ENCODE measurements at places on chromosomes 7 and 10.

GRCh38 chr10:125200396-125200795 is 40.0 kb upstream of the CTBP2 start:
- no peak for DNase-seq

GRCh38 chr7:2613098-2613930 is 18.5 kb upstream of the TTYH3 start:
- DNase-seq, result no peak

DNA sequence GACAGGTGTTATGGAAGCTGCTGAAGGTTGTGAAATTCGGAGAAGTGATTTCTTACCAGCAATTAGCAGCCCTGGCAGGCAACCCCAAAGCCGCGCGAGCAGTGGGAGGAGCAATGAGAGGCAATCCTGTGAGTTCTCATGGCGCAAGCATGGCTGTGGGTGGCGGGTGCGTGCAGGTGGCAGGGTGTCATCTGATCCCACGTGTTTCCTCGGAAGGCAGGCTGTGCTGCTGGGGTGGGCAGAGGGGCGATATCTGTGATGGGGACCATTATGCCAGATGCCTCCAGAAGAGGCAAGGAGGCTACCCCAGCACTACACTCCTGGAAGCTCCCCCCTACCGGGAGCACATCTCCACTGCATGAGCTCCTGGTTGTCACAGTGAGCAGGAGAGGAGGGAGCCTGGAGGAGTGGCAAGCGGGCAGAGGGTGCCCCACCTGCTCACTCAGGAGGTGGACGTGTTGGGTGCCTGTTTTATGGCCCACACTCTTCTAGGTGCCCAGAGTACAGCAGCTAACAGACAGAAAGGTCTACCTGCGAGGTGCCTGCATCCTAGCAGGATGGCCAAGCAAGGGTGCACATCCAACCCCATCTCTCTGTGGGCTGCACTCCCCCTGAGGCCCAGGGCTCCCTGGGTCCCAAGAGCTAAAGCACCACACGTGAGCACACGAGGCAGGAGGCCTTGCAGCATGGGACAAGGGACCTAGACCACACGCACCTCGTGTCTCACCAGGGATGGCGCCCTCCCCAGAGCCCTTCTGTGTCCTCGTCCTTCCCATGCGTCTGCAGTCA is 204.7 kb downstream of the EBF3 start:
- no peak for DNase-seq

GRCh38 chr10:82981137-82981723 is 1106.2 kb downstream of the NRG3 start:
- no peak for DNase-seq

DNA sequence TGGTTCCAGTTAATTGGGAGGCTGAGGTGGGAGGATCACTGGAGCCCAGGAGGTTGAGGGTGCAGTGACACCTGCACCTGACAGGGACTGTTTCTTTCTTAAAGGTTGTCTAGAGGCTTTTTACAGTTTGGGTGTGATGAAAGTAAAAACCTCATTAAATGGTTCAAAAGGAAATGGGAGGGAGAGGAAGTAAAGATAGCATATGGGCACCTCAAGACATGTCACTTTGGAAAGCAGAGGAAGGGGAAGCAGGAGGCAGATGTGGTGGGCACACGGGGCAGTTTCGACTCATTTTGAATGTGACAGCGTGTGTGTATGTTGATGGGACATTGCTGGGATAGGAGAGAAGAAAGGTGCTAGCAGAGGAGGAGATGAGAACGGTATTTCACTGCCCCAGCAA is 203.1 kb downstream of the MLLT10 start:
- DNase-seq, result no peak

DNA sequence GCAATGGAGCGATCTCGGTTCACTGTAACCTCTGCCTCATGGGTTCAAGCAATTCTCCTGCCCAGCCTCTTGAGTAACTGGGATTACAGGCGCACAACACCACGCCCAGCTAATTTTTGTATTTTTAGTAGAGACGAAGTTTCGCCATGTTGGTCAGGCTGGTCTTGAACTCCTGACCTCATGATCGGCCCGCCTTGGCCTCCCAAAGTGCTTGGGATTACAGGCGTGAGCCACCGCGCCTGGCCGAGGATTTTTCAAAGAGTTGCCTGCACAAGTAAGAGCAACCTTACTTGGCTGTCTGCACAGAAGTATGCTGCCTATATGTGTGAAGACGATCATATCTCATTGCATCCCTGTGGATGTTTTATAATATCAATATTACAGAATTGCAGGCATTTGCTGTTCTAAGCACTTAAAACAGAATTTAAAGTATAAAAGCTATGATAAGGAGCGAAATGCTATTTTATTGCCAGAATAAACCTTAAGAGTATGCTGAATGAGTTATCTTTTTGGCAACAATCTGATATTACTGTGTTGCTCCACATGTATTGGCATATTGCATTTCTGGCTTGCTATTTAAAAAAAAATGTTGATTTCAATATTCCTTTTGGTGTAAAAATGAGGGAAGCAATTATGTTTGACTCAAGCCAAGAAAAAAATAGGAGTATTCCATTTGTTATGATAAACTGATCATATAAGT is 379.4 kb upstream of the SEMA3D start:
- DNase-seq, result no peak

- DNase-seq, result no peak
Measured at GRCh38 chr7:155961241-155962190, 149.3 kb upstream of the SHH start.

GRCh38 chr10:45809837-45810236 is 37.5 kb downstream of the AGAP4 start:
- no peak for DNase-seq
